ENCODE measurements at places on chromosomes 16 and 17. TPM values are rescaled to one million over a fixed set of nuclear protein-coding genes. Genes with fewer than 3 reads are reported as not detected.

GRCh38 chr16:87186446-87186845 lies 130.7 kb downstream of the C16orf95 start:
- no peaks in the 10 kb centered on the region for H3K27me3 ChIP-seq
- no peak overlapping the region for H3K27ac ChIP-seq
- DNase-seq, result no peak
- no peaks in the 10 kb centered on the region for H3K36me3 ChIP-seq

GRCh38 chr16:85462714-85463611 lies 150.2 kb upstream of the GSE1 start:
- DNase-seq, result no peak
- no peak overlapping the region for H3K27ac ChIP-seq
- H3K27me3 ChIP-seq, result no peaks in the 10 kb centered on the region
- H3K4me3 ChIP-seq, result peak overlapping the region; percentile 29
- H3K36me3 ChIP-seq, result no peaks in the 10 kb centered on the region

DNA sequence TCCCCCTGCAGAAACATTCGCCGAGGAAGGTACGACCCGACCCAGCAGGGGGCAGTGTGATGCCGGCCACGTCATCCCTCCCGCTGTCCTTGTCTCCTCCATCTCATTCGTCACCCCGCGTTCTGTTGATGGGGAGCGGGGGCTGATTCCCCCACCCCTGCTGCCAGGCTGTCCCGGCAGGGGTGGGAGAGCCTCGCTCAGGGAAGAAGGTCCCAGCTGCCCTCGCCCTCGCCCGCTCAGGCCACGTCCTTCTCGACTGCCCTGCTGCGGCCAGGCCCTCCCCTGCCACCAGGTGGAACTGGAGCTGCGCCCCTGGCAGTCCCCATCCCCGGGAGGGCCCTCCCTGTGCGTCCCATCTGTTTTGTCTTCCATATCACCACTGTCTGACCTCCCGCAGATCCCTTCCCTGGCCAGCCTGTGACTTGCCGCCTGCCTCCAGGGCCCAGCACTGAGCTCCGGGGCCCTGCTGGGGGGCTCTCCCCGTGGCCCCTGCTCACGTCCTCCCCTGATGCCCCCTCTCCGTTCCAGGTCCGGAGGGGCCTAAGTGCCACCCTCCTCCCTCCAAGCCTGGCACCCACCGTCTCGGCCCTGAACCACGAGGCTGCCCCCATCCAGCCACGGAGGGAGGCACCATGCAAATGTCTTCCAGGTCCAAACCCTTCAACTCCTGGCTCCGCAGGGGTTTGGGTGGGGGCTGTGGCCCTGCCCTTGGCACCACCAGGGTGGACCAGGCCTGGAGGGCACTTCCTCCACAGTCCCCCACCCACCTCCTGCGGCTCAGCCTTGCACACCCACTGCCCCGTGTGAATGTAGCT lies 20.6 kb downstream of the ADAM11 start:
- peaks cover 5% of the 10 kb centered on the region for H3K27me3 ChIP-seq
- H3K4me3 ChIP-seq, result peak overlapping the region; percentile 35
- peaks cover 19% of the 10 kb centered on the region for H3K4me1 ChIP-seq
- peak; percentile 87 for DNase-seq
- H3K36me3 ChIP-seq, result no peaks in the 10 kb centered on the region
- H3K27ac ChIP-seq, result no peak overlapping the region

- H3K36me3 ChIP-seq, result no peaks in the 10 kb centered on the region
- no peak for DNase-seq
- no peak overlapping the region for H3K4me3 ChIP-seq
- no peaks in the 10 kb centered on the region for H3K4me1 ChIP-seq
- no peak overlapping the region for H3K27ac ChIP-seq
- no peaks in the 10 kb centered on the region for H3K27me3 ChIP-seq
Observed at GRCh38 chr16:78199325-78200022, 100.0 kb downstream of the WWOX start.

GRCh38 chr16:87724490-87725291 lies 41.1 kb downstream of the KLHDC4 start:
- H3K36me3 ChIP-seq, result peaks cover 49% of the 10 kb centered on the region
- DNase-seq, result no peak
- no peaks in the 10 kb centered on the region for H3K4me1 ChIP-seq
- no peak overlapping the region for H3K4me3 ChIP-seq

GRCh38 chr16:53614346-53614745 lies 89.3 kb downstream of the RPGRIP1L start:
- H3K27me3 ChIP-seq, result no peaks in the 10 kb centered on the region
- no peak overlapping the region for H3K27ac ChIP-seq
- no peaks in the 10 kb centered on the region for H3K4me1 ChIP-seq
- H3K36me3 ChIP-seq, result no peaks in the 10 kb centered on the region

DNA sequence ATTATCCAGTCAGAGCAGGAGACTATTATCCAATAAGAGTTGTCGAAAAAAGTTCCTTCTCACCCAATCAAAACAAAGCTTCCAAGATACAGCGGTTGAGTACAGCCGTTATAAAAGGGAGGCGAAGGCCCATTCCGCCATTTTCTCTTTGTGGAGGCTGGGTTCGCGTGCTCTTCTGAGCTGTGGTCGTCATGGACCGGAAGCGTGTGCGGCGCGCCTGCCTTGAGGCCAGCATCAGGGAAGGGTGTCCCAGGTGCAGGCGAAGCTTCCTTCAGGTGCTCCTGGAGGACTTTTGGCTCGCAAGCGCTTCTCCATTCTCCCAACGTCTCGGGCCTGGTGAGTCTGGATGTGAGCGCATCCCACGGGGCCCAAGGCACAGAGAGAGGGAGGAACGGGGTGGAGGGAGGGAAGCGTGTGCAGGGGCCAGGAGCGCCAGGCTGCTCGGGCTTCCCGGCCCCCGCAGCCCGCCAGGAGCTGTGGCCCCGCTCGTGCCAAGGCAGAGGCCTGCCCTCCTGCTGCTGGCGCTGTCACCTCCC lies 99.2 kb downstream of the GOSR1 start:
- H3K4me3 ChIP-seq, result no peak overlapping the region
- no peaks in the 10 kb centered on the region for H3K27me3 ChIP-seq

CFAP119 gene
- total RNA-seq, result 5.5 TPM

ETV4 gene
- 4.0 TPM for total RNA-seq

DNA sequence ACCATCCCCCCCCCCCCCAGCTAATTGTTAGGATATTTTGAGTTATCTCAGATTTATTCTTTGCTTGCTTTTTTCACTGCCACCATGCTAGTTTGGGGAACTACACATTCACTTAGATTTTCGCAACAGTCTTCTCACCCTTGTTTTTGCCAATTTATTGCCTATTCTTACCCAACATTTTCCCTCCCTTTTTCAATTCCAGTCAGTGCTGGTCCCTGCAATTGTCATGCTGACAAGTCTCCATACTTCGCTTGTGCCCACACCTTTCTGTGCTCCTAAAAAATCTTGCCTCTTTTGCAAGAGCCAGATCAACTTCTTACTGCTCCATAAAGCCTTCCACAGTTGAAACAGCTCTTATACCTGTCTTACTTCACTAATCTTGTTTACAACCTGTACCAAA lies 16.3 kb downstream of the TNRC6A start:
- peaks cover 81% of the 10 kb centered on the region for H3K4me1 ChIP-seq
- no peak overlapping the region for H3K4me3 ChIP-seq

DNA sequence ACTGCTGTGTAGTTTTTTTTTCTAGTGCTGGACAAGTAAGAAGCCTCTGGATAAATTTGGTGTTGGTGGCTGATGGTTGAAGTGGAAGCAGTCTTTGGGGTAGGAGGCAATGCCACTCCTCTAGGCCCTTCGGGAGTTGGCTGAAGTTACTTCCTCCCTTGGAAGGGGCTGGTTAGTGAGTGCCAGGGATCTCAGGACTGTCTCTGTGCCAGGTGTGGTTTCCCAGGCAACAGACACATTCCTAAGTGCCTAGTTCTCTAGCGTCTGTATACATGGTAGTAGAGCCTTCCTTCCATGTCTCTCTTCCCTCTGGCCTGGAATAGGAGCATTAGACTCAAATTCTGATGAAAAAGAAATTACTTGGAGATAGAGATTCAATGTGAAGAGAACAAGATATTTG lies 15.3 kb downstream of the TMEM98 start:
- H3K36me3 ChIP-seq, result peaks cover 5% of the 10 kb centered on the region
- H3K4me1 ChIP-seq, result no peaks in the 10 kb centered on the region

DNA sequence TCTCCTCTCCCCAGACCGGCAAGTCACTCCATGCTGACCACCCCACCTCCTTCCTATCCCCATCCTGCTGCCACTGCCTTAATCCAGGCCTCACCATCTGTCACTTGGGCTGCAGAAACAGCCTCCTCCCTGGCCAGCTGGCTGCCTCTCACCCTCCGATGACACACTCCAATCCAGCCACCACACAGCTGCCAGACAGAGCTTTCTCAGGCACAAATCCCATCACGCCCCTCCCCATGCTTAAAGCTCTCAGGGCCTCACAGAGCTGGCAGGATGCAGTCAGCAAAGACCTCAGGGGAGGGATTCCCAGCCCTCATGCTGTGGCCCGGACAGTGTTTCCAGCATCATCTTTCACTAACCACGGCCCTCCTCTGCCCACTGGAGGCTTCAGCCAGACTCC lies 13.7 kb downstream of the CAMKK1 start:
- no peaks in the 10 kb centered on the region for H3K4me1 ChIP-seq
- peaks cover 15% of the 10 kb centered on the region for H3K36me3 ChIP-seq
- no peaks in the 10 kb centered on the region for H3K27me3 ChIP-seq
- no peak overlapping the region for H3K4me3 ChIP-seq
- no peak for DNase-seq

ZNF286A gene
- total RNA-seq, result 11.6 TPM

DNA sequence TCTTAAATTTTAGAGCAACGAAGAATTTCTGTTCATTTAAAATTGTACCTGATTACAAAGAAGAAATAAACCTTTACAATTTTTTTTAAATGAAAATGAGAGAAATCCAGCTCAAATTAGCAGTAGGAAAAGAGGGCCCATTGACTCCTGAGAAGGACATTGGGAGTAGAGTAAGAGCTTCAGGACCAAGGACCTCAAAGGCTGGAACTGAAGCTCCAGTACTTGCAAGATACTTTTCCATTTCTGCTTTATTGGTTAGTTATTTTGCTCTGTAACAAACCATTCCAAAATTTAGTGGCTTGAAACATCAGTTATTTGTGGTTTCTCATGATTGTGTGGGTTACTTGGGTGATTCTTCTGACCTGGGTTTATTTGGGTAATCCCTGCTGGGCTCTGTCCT lies 165.9 kb downstream of the PRKCB start:
- no peaks in the 10 kb centered on the region for H3K36me3 ChIP-seq
- DNase-seq, result no peak
- no peaks in the 10 kb centered on the region for H3K27me3 ChIP-seq
- no peak overlapping the region for H3K27ac ChIP-seq

DNA sequence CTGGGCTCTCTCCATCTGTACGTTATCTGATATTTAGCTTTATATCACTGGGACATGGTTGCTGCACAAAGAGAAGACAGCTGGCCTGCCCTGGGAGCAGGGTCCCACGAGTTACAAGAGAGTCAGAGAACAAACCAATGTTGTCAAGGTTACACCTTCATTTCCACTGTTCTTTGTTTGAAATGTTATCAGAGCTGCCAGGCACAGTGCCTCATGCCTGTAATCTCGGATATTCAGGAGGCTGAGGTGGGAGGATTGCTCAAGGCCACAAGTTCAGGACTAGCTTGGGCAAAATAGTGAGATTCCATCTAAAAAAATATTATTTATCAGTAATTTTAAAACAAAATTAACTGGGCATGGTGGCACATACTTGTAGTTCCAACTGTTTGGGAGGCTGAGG lies 34.6 kb downstream of the ATP6V0A1 start:
- no peaks in the 10 kb centered on the region for H3K4me1 ChIP-seq
- H3K27ac ChIP-seq, result no peak overlapping the region
- no peak for DNase-seq
- H3K27me3 ChIP-seq, result no peaks in the 10 kb centered on the region
- H3K36me3 ChIP-seq, result peaks cover 99% of the 10 kb centered on the region

OR2C1 gene
- total RNA-seq, result not detected

GRCh38 chr16:23609929-23610328 lies 13.8 kb upstream of the NDUFAB1 start:
- H3K4me3 ChIP-seq, result no peak overlapping the region
- no peaks in the 10 kb centered on the region for H3K4me1 ChIP-seq
- DNase-seq, result no peak

CSH2 gene
- total RNA-seq, result not detected

CHST5 gene
- total RNA-seq, result not detected

DNA sequence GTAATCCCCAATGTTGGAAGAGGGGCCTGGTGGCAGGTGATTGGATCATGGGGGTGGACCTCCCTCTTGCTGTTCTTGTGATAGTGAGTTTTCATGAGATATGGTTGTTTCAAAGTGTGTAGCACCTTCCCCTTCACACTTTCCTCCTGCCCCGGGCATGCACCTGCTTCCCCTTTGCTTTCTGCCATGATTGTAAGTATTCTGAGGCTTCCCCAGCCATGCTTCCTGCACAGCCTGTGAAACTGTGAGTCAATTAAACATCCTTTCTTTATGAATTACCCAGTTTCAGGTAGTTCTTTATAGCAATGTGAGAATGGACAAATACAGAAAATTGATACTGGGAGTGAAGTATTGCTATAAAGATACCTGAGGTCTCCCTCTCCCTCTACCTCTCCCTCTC lies 29.4 kb downstream of the RNF112 start:
- DNase-seq, result no peak
- no peak overlapping the region for H3K4me3 ChIP-seq
- H3K27ac ChIP-seq, result no peak overlapping the region
- H3K36me3 ChIP-seq, result no peaks in the 10 kb centered on the region
- no peaks in the 10 kb centered on the region for H3K4me1 ChIP-seq
- H3K27me3 ChIP-seq, result no peaks in the 10 kb centered on the region

SMIM5 gene
- total RNA-seq, result 0.84 TPM

DNA sequence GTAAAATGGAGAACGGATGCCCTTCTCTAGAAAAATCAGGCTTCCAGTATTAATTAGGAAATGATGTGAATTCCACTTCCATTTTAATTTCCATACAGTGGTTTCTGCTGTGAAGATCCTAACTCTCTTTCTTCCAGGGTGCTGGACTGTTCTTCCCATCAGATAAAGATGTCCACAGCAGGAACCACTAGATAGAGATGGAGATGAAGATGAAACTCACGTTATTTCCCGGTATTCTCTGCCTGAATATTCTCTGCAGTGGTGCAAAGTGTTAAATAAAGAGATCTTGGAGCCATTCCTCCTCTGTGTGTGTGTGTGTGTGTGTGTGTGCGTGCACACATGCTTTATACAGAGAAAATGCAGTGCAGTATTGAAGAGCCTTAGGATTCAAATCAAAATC lies 727.5 kb downstream of the KCNJ2 start:
- H3K36me3 ChIP-seq, result no peaks in the 10 kb centered on the region
- DNase-seq, result no peak
- H3K27ac ChIP-seq, result no peak overlapping the region

SLC12A3 gene
- not detected for total RNA-seq

CHST4 gene
- 0.38 TPM for total RNA-seq

- peaks cover 12% of the 10 kb centered on the region for H3K4me1 ChIP-seq
- DNase-seq, result peak; percentile 62
- peaks cover 7% of the 10 kb centered on the region for H3K27me3 ChIP-seq
- H3K4me3 ChIP-seq, result no peak overlapping the region
- H3K36me3 ChIP-seq, result peaks cover 8% of the 10 kb centered on the region
Observed at GRCh38 chr16:86553356-86553755, 1.7 kb downstream of the MTHFSD start.

- H3K36me3 ChIP-seq, result peaks cover 68% of the 10 kb centered on the region
- no peaks in the 10 kb centered on the region for H3K27me3 ChIP-seq
- DNase-seq, result no peak
Observed at GRCh38 chr16:18788828-18789514, 1.2 kb downstream of the RPS15A start.
